ENCODE measurements at places on chromosomes 12 and 14. TPM values are rescaled to one million over a fixed set of nuclear protein-coding genes. Genes with fewer than 3 reads are reported as not detected.

NEK9 gene
- total RNA-seq: 45.2 TPM

OAS2 gene
- 148 TPM for total RNA-seq

MYRFL gene
- total RNA-seq: not detected

TAS2R13 gene
- total RNA-seq: 0.35 TPM

EXOC3L4 gene
- not detected for total RNA-seq

LRP6 gene
- 8.2 TPM for total RNA-seq

AJUBA gene
- 3.2 TPM for total RNA-seq

PTPN6 gene
- total RNA-seq: 335 TPM

GUCY2C gene
- not detected for total RNA-seq

CD27 gene
- total RNA-seq: 116 TPM

NUMB gene
- total RNA-seq: 35.7 TPM

FGF6 gene
- total RNA-seq: not detected

CAPZA3 gene
- not detected for total RNA-seq

GPRC5D gene
- total RNA-seq: not detected

POTEM gene
- not detected for total RNA-seq

HOXC12 gene
- not detected for total RNA-seq

HOXC9 gene
- total RNA-seq: not detected

GLS2 gene
- total RNA-seq: 8.7 TPM

KLRF1 gene
- not detected for total RNA-seq

FOXN4 gene
- total RNA-seq: not detected

TSPAN19 gene
- total RNA-seq: not detected

FAM90A1 gene
- 0.32 TPM for total RNA-seq

DNAH10 gene
- 0.37 TPM for total RNA-seq

REP15 gene
- not detected for total RNA-seq

ANKRD33 gene
- not detected for total RNA-seq

FZD10 gene
- total RNA-seq: not detected

CCDC85C gene
- 6.2 TPM for total RNA-seq

MMP19 gene
- total RNA-seq: not detected

LRP1-AS gene
- not detected for total RNA-seq

RASSF8 gene
- 1.2 TPM for total RNA-seq

MIP gene
- not detected for total RNA-seq

WNT5B gene
- total RNA-seq: not detected

NFKBIA gene
- total RNA-seq: 264 TPM

Data from activated CD4-positive, alpha-beta T cell treated with anti-CD3 and anti-CD28 coated beads for 36 hours (primary cell).